Fibroblast of pulmonary artery (primary cell): ENCODE measurements at places on chromosomes 2 and 18.

DNA sequence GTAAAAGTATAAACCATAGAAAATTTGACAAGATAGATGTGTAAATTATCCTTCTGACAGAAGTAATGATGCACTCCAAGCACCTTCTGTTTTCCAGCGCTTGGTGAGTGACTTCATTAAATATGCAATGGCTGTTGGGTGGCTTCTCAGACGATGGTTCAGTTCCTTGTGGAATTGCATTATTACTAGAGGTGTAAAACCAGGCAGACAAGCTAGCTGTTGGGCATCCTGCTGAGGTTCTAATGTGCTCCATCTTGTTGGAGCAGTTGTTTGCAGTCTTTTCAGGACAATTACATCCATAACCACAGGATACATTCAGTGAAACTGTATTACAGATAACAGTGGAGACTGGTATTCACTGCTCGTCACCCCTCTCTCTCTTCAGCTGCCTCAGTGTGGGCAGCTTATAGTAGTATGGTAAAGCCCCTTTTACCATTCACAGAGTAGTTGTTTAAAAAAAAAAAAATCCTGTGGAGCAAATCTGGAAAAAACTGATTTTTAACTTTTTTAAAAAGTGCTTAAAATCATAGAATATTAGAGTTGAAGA is 143.5 kb downstream of the AGPS start:
- no peak for DNase-seq

GRCh38 chr18:69838620-69839411 is 108.9 kb downstream of the CD226 start:
- DNase-seq, result no peak

- peak; percentile 81 for DNase-seq
Measured at GRCh38 chr2:11446733-11447248, 19.2 kb downstream of the E2F6 start.

DNA sequence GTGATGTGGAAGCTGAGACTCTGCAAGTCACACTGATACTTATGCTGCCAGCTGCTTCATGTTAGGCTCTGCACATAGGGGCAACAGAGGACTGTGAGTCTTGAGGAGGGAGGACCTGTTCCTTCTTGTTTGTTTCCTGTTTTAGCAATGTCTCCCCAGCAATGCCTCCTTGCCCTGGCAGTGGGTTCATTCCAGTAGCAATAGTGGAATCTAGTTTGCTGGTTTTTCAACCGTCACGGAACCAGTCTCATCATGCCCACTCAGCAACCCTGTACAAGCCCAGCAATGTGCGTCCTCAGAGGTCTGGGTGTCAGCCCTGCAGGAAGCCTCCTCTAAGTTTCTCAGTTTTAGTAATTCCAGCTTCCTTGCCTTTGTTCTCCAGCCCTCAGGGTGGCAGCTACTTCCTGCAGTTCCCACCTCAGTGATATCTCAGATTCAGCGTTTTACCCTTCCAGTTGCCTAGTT is 20.5 kb upstream of the ITGB6 start:
- no peak for DNase-seq

- no peak for DNase-seq
Measured at GRCh38 chr2:229675569-229675968, 38.8 kb downstream of the DNER start.

DNA sequence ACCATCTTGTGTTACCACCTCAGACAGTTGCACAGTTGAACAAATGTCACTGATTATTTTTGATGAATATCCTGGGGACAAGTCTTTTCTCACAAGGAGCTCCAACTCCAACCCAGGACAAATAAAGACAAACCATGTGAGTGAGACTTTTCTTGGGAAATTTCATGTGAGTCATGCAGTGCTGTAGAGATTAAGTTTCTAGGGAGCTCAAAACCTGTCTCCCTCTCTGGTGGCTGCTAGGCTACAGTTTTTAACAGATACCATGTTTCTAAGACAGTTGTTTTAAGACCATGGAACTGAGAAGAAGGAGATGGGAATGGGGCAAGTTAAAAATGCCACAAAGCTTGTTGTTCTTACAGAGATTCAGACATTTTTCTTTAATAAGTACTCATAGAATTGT is 255.5 kb downstream of the RIT2 start:
- DNase-seq, result peak; percentile 58
